ENCODE measurements at places on chromosomes 4 and X.

GRCh38 chr4:52966781-52967180, 104.7 kb downstream of the RASL11B start:
- DNase-seq, result no peak

DNA sequence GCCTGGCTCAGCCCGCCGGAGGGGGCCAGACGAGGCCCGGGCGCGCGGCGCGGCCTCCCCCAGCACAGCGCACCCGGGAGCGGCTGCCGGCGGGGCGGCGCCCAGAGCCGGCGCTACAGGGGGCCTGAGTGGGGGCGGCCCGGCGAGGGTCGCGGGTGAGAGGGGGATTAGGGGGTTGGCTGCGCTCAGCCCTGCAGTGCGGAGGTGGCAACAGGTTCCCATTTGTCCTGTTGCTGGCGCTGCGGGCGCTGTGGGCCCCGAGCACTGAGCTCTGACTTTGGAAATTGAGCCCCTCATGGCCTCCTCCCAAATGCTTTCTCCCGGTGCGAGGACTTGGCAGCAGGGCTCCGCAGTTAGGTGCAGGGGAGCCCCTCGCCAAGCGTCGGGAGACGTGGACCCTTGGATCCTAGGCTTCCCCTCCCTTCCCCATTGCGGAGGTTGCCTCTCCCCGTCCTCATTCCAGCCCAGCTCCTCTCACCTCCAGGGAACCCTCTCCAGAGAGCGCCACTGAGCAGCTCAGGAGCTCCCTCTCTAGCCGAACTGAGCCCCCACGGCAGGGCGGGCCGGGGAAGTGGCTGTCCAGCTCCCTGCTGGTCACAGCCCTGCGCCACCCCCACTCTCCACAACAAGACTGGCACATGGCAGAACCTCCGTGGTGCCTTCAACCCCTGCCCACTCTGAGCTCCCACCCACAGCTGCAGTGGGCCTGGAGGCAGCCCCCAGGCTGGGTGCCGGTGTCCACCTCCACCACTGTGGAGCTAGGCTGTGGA, 2.5 kb upstream of the DUSP9 start:
- DNase-seq, result no peak

GRCh38 chrX:56268888-56269287, 36.7 kb downstream of the KLF8 start:
- DNase-seq, result no peak

DNA sequence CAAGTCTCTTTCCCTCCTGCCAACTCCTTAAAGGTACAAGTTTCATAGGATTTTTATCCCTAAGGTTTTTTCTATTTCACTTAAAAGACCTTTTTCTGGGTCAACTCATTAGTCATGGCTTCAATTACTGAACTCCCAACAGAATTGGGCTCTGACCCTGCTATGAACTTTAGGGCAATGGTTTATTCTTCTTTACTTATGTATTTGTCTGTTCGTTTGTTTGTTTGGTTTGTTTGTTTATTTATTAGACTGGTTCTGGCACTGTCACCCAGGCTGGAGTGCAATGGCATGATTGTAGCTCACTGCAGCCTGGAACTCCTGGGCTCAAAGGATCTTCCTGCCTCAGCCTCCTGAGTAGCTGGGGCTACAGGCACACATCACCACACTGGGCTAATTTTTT, 5.9 kb upstream of the NOCT start:
- no peak for DNase-seq

- DNase-seq, result no peak
These were observed 305.7 kb downstream of the PDGFC start for GRCh38 chr4:156665780-156666366.

GRCh38 chr4:54586320-54586955, 71.3 kb upstream of the KIT start:
- DNase-seq, result no peak

DNA sequence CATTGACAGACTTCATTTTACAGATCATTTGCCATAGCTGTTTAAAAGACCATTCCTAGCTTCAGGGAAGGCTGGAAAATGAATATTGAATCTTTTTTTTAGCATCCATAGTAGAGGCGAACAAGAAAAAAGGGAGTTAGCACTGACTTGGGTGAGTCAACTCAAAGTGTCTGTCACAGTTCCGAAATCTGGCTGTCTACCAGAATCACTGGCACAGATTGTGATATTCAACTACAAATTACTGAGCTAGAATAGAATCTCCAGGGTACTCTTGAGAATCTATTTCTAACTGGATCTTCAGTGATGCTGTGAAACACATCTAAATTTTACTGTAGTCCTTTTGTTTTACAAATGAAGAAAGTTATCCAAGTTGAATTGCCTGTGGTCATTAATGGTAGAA, 31.5 kb downstream of the SEC24B start:
- no peak for DNase-seq

DNA sequence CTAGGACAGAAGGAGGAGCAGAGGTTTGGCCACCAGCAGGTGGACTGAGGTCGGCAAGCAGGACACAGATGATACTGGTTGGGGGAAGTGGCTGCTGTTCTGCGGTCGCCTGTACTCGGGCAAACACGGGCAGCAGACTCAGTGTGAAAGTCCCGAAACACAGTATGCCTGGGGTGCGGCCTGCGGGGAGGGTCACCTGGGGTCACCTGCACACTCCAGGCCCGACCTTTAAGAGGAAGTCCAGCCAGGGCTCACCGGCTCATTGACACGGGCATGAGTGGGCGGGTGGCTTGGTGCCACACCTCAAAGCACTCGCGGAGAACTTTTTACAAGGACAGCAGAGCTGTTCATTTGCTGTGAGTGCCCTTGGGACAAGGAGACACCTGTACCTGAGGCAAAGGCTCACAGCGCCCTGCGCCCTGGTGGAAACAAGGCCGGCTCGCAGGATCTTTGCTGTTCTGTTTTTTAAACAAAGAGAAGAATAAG, 71.5 kb upstream of the MXD4 start:
- no peak for DNase-seq

GRCh38 chrX:40097504-40098263, at the start of gene BCOR:
Gene BCOR, minus strand, starts transcription at chrX:40097958. Its CDS starts 20,029 bp downstream, at chrX:40077929.
- peak; percentile 81 for DNase-seq

DNA sequence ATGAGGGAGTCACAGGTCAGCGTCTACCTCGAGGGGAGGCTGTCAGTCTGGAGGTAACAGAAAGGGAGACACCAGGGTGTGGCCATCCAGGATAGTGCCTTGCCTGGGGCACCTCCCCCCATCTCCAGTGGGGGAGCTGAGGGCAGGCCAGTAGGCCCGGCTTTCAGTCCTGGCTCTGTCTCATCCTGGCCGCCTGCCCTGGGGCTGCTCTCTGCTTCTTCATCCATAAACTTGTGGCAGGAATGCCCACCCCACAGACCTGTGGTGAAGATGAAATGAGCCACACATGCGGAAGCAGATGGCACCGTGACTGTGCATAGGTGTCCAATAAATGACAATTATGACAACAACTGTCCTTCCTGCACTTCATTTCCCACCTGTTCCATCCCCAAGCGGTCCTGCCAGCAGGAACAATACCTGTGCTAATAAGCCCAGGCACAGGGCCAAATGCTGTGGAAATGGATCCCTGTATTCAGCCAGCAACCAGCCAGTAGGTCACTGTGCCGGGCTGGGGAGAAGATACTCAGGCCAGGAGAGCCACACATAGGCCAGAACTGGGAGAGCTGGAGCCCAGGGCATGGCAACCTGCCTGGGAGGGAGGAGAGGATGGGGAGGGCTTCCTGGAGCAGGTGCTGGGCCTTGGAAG, 30.2 kb downstream of the TRO start:
- no peak for DNase-seq

All from CD4-positive, alpha-beta T cell treated with Interleukin-17A for 1 hour (primary cell).